ENCODE measurements at places on chromosomes 3 and 15.

DNA sequence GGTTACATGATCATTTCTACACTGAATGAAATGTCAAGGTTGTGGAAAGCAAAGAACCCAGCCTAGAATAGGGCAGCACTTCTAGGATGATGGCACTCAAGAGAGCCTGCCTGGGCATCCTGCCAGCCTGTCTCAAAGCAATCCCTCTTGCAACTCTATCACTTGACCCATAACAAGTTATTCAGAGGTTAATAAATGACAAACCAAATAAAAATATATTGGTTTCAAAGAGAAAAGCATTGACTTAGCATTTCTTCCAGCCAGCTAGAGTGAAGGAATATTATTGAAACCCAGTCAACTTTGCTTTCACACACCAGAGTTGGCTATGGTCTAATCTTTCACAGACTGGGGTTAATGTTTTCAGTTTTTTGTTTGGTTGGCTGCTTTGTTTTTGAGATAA lies 214.6 kb upstream of the UBE2E2 start:
- DNase-seq: no peak

GRCh38 chr3:125128861-125129501 lies 73.2 kb upstream of the HEG1 start:
- DNase-seq: no peak

DNA sequence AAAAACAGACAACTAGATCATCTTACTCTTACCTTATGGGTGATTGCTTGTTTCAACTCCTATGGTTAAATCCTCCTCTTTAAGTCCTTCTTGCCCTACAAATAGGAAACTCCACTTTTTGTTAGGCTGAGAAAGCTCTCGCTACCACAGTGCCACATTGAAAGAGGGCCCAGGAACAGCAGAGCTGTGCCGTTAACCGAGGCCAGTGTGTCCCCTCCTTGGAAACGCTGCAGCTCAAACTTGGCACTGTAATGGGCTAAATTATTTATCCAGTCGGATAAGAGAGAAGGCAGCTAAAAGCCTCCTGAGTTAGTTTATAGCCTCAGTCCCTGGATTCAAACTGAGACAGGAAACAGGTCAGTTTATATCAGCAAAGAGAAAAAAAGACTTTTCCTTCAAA lies 46.1 kb downstream of the KBTBD12 start:
- no peak for DNase-seq

GRCh38 chr3:20990896-20991295 lies 760.1 kb downstream of the ZNF385D start:
- DNase-seq: no peak

DNA sequence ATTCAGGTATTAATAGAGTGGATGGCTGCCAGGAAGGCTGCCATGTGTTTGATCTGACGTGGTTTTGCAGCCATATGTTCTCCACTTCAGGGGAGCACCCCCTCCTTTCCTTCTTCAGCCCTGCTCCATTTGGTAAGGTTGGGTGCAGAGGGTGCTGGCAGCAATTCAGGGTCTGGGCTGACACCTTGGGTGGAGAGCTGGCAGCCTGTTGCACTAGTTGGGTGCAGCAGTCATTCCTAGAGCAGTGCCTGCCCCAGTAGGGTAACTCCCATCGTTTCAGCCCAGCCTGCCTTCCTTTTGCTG lies 1.5 kb downstream of the TYRO3 start:
- peak; percentile 21 for DNase-seq

GRCh38 chr15:99212406-99212805 lies 37.0 kb downstream of the TTC23 start:
- no peak for DNase-seq

GRCh38 chr15:36331531-36332275 lies 247.7 kb upstream of the CDIN1 start:
- no peak for DNase-seq

- DNase-seq: no peak
Measured at GRCh38 chr3:152245498-152246170, 23.1 kb upstream of the MBNL1 start.
